ENCODE measurements at places on chromosomes 2 and 18.

DNA sequence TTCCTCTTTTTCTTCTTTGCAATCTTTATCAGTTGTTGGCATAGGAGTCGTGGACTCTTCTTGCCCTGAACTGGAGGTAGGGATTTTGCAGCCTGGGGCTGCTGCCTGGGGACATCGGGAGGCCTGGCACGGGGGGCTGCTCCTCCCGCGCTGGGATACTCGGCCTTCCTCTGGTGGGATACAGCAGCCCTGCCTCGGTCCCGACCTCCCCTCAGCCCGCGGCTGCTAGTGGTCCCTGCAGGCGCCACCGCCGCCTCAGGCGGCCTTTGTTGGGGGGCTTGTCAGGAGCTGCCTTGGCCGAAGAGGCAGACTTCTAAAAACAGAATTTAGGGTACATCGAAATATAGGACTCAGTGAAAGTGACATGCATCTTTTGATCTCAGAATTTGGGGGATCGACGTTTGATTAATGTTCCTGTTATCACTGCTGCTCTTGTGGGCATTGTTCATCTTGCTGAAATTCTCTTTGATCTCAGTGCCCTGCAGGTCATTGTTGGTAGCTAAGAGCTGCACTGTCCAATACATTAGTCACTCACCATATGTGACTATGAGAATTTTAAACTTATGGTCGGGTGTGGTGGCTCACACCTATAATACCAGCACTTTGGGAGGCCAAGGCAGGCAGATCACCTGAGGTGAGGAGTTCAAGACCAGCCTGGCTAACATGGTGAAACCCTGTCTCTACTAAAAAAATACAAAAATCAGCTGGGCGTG is 16.3 kb downstream of the POLR2D start:
- DNase-seq: no peak

DNA sequence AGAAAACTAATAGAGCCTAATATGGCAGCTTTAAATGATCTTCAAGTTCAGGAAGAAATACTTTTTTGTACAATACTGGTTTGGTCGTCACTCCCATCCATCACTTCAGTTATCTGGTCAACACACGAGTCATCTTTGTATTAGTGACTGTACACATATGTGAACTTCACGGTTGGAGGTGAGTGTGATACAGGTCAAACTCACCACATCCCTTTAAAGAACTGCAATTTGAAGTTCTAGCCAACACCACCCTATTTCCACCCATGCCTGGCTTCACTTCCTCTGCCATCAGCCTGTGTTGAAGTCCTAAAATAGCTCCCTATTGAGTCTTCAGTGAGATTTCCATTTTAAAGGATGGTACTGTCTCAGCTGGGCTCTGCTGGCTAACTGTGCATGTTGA is 361.9 kb downstream of the TXNL1 start:
- no peak for DNase-seq

- DNase-seq: no peak
Observed at GRCh38 chr2:25298776-25299431, 42.8 kb downstream of the DNMT3A start.

DNA sequence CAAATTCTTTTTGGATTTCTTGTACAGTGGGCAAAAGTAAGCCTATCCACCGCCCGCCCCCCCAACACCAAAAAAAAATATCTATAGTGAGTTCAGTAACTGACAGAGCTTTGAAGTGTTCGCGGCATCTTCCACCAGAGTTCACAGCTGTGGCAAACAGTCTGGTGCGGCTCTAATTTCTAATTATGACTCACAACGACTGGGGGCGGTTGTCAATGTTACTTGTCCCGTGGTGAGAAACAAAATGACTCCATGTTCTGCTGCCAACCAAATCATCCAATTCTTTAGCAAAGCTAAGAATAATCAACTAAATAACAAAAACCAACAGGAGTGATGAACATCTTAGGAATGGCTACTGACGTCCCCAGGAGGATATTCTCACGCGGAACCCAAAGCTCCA is 392.5 kb upstream of the SALL3 start:
- DNase-seq: no peak

GRCh38 chr2:66699416-66699792 is 264.5 kb downstream of the MEIS1 start:
- DNase-seq: no peak
